NCI-H187 treated with DMSO at 0.1 percent for 48 hours (cell line): ENCODE measurements at places on chromosomes 7 and 10.

DNA sequence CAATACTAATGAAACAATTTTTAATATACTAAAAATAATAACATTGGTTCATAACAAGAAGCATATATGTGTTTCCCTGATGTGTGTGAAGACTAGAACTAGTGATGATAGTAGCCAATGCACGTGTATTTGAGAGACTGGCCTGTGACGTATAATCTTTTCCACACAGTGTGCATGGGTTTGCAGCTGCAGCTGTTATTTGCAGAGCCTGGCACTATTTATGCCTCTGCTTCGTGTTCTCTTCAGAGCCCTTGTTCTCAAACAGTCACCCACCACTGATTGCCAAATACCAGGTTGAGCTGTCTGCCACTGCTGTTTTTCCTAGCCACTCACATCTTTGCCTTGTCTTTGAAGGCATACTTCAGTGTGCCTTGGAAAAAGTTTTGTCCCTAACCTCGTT, 531.7 kb downstream of the ETV1 start:
- DNase-seq, result no peak

- DNase-seq, result no peak
Measured at GRCh38 chr10:24417053-24417452, 208.1 kb downstream of the KIAA1217 start.

- DNase-seq, result no peak
Measured at GRCh38 chr10:116741391-116742351, 695 bp downstream of the HSPA12A start.

DNA sequence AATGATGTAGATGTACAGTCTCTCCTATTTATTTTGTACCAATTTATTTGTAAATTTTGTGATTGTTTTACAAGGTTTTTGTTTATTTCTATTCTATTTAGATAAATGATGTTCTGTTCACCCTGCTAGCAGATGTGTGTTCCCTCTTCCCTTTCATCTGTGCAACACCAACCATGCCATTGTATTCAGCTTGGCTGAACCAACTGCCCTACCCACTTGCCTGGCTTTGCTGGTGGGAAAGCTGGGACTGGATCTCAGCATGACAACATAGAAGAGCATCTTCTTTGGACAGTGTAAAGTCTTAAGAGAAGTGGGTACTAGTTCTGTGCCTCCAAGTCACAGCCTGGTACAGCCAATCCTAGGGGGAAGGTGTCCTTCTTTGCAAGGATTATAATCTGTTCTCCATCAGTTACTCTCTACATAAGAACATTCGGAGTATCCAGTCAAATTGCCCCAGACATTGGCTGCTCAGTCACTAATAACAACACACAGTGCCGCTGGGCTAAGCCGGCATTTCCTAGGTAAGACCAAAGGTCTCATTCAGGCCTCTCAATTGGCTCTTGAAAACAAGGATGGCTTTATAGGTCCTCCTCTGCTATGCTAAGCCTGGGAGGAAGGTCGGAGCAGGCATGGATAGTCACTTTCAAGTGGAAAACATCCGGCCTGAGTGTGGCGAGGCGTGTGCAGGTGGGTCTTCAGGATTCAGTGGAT, 109.7 kb downstream of the NT5C2 start:
- DNase-seq, result no peak

- DNase-seq, result no peak
Measured at GRCh38 chr7:22675421-22675820, 51.6 kb upstream of the IL6 start.

- DNase-seq, result no peak
Measured at GRCh38 chr10:29588629-29589421, 45.9 kb downstream of the SVIL start.
